ENCODE measurements at places on chromosomes 16 and 17.

- no peak for DNase-seq
These were observed 93.8 kb downstream of the LITAF start for GRCh38 chr16:11492808-11493530.

DNA sequence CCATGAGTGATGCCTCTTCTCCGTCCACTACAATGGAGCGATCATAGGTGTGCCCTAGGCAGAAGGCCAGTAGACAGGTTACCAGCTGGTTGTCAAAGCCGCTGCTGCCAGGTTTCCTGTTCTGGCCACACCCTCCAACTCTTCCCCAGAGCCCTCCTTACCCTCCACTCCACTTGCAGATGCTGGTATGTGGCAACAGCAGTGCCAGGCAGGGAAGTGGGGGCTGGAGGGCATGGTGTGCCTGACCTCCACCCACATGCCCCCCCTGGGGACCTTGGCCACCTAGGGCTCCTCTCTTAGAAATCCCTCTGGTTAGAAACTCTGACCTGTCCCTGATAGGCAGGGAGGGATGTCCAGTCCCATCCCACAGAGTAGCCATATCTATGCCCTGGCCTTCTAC lies 1.5 kb downstream of the RRAD start:
- DNase-seq, result no peak

- DNase-seq, result no peak
These were observed 34.9 kb upstream of the NLRP1 start for GRCh38 chr17:5619088-5619740.

DNA sequence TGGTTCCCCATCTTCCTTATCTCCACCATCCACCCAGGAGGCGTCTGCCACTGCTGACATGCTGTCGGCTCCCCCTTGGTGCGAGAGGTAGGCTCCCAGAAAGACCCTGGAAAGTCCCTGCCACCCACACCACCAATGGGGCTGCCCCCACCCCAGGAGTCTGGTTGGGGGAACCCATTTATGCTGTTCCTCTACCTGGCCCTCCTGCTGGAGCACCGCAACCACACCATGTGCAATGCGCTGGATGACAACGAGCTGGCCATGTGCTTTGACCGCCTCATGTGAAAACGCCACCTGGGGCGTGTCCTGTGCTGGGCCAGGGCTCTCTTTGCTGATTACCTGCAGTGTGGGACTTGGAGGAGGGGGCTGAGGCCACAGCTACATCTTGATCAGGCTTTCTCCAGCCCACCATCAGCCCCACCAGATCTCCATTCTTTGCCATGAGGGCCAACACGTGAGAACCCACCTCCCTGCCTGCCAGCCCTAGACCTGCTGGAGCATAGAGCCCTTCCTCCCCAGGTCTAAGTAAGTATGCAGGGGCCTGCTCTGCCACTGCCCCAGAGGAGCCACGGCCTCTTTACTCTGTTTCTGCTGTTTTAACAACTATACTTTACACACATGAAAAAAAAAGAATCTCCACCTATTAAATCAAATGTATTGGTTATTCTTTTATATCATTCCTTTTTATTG lies 7.9 kb upstream of the ALDH3A1 start:
- no peak for DNase-seq

DNA sequence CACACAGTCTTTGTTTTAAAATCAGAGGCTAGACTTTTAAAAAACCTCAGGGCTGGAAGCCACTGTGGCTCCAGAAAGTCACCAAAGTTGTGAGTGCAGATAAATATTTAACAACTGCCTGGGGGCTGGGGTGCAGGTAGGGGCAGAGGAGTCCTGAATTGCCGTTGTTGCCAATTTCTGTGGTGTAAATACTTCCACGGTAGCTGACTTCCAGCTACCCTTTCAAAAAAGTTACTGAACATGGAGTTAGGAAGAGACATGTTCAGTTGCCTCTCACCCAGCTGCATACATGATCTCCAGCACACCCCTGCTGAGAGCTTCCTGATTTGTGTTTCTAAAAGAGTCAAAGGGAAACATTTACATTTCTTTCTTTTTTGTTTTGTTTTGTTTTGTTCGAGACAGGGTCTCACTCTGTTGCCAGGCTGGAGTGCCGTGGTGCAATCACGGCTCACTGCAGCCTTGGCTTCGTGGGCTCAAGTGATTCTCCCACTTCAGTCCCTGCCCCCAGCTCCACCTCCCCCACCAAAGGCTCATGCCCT lies 58.7 kb downstream of the PLXDC1 start:
- no peak for DNase-seq

DNA sequence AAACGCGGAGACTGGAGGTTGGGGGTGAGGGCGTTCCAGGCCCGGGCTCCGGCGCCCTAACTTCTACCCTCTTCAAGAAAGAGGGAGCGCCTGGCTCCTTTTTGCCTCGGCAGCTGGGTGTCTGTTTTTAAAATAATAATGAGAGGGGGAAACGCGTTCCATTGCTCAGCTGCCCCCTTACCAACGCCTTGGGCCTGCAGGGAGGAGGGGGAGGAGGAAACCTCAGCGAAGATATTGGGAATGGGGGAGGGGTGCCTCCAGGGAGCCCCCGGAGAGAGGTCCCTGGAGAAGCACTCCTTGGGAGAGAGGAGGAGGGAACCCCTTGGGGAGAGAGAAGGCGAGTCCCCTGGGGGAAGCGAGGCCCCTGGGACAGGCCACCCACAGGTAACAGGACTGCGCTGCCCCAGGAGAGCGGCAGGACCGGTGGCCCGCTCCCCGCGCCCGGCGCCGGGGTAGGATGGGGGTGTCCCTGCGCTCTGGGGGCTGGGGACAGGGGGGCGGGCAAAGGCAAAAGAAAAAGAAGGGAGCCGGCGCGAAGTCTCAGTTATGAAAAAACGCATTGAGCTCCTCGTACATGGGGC lies 2.7 kb downstream of the NEUROD2 start:
- DNase-seq, result no peak

- DNase-seq, result no peak
These were observed 236.0 kb upstream of the IRX5 start for GRCh38 chr16:54694651-54695050.

- DNase-seq, result no peak
These were observed 7.7 kb downstream of the MED9 start for GRCh38 chr17:17484451-17484899.

GRCh38 chr17:9811086-9811485 lies 10.8 kb downstream of the GSG1L2 start:
- DNase-seq, result no peak

GRCh38 chr17:28700830-28701492 lies 10.7 kb downstream of the PROCA1 start:
- no peak for DNase-seq

GRCh38 chr17:77182205-77183172 lies 41.7 kb downstream of the SEC14L1 start:
- no peak for DNase-seq

- no peak for DNase-seq
These were observed 104.3 kb upstream of the NUDT7 start for GRCh38 chr16:77617996-77618395.

DNA sequence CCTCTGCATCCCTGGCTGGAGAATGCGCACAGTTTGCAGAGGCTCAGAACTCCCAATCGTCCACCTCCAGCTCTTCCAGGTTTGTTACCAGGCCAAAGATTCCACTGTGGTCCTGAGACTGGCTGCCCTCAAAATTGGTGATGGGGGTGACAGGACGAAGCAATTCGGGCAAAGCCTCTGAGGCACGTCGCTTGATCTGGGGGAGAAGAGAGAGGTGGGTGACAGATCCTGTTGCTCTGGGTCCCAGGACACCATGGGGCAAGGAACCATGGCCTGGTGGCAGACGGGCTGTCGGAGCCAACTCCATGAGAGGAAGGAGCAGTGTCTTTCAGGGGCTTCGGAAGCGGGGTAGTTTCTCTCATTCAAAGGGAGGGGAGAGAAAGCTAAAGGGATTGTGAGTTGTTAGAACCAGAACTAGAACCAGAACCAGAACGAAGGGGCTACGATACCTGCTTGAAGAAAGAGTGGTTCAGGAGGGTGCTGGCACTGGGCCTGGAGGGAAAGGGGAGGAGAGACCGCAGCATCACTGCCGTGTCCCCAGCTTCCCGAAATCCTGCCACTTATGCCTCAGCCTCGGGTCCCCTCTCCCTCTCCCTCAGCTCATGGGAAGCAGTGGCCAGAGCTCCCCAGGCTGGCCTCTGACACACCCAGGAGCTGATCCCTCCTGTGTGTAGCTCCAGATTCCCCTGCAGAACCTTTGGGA lies 3.8 kb upstream of the LIMD2 start:
- DNase-seq, result no peak

- DNase-seq, result no peak
These were observed 18.1 kb downstream of the SOCS3 start for GRCh38 chr17:78341559-78342448.

- peak; percentile 64 for DNase-seq
These were observed 16.6 kb upstream of the DLX4 start for GRCh38 chr17:49952209-49952911.

GRCh38 chr17:39704821-39705551 lies 5.1 kb downstream of the ERBB2 start:
- no peak for DNase-seq

- no peak for DNase-seq
These were observed 118.4 kb upstream of the CDC42EP4 start for GRCh38 chr17:73430165-73430680.

GRCh38 chr17:50072130-50072529 lies 16.2 kb downstream of the ITGA3 start:
- DNase-seq, result no peak

GRCh38 chr16:49856672-49857330 lies 889 bp upstream of the ZNF423 start:
- DNase-seq, result no peak

GRCh38 chr16:87048038-87048729 lies 269.0 kb downstream of the C16orf95 start:
- no peak for DNase-seq

GRCh38 chr16:89103781-89104180 lies 10.1 kb downstream of the ACSF3 start:
- DNase-seq, result no peak

DNA sequence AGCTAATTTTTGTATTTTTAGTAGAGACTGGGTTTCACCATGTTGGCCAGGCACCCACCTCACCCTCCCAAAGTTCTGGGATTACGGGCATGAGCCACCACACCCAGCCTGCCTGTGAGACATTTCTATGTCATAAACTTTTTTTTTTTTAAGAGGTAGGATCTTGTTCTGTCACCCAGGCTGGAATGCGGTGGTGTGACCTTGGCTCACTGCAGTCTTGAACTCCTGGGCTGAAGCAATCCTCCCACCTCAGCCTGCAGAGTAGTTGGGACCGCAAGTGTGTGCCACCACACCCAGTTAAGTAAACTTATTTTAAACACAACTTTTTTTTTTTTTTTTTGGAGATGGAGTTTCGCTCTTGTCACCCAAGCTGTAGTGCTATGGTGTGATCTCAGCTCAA lies 47.2 kb downstream of the SCNN1G start:
- DNase-seq, result no peak

- no peak for DNase-seq
These were observed 7.3 kb downstream of the CACNA1H start for GRCh38 chr16:1159973-1160772.

DNA sequence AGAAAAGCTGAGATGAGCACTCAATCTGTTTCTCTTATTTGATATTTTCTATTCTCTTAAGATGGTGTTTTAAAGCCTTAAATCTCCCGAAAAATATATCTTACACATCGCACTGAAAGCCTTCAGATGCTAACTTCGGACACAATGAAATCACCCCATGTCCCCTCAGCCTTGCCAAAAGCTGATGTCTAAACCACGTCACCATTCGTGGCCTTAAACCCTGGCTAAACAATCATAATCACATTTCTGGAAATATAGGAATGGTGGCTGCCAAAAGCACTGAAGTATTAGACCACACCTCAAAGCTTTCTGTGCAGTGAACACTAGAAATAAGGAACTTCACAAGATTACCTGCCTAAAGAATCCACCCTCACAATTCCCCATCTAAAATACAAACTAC lies 402.7 kb downstream of the SOX9 start:
- no peak for DNase-seq

GRCh38 chr17:40542558-40543411 lies 22.5 kb downstream of the CCR7 start:
- DNase-seq, result no peak

DNA sequence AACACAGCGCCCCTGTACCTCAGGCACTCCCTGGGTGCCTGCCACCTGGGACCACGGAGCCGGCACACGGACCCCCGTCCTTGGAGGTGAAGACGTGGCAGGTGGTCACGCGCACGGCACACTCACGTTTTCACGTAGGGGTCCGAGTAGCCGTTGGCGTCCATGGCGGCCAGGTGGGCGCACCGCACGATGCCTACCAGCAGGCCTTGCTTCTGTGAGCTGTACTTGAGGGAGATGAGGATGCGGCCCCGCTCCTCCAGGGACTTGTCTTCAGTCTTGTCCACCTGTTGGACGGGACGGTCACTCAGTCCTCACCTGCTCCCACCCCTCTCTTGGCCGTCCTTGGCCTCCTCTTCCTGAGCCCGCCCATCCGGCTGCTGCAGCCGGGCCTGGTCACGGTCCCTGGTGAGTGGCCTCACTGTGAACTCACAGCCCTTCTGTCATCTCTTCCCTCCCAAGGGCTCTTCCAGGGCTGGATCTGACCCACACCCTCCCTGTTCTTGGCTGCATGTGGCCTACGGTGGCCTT lies 18.8 kb downstream of the SCGB1C2 start:
- DNase-seq, result no peak

DNA sequence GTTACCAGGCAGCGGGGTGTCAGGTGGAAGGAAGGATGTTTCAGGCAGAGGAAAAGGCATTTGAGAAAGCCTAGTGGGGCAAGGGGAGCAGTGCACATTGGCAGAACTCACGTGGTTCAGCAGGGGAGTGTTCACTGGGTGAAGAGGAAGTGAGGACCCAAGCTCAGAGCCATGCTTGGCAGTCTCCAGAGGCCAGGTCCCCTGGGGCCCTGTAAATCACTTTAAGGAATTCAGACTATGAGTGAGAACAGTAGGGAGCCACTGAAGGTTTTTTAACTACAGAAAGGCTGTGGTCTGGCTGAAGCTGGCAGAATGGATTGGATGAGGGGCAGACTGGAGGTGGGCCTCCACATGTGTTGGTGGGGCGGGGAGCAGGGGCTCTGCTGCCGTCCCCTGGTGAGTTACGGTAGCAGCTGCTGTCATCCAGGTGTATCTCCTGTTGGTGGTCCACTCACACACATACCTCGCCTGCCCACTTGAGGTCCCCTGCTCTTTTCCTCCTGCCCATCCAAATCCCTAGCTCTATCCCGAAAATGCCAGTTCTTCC lies 5.1 kb downstream of the CLEC16A start:
- peak; percentile 44 for DNase-seq

- DNase-seq, result no peak
These were observed 61.8 kb downstream of the SMG6 start for GRCh38 chr17:2241823-2242222.

DNA sequence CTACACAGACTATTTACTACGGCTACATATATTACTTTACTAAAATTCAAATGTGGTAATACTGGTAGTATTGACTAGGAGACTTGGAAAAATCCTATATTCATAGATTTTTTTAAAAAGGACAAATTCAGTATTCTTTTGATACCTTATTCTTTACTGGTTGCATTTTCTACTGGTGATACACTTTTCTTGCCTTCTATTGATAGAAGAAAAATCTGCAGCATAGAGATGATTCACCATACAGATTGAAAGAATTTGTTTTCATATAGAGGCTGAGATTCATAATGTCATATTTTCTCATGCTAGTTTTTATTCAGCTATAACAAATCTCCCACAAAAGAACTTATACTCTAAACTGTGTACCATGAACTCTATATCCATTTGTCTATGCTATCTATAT lies 195.4 kb upstream of the C17orf78 start:
- no peak for DNase-seq

Data from activated T-helper 2 cell treated with anti-CD3 and anti-CD28 coated beads, Interferon-gamma antibody, Interleukin-2, Interleukin-4, amounts not matched to agents 10 μg/mL and 5 μg/mL and 100 μg/mL, durations not matched to agents 14 hours and 24 hours and 36 hours (primary cell).